ENCODE measurements at places on chromosomes 2 and 18. TPM values are rescaled to one million over a fixed set of nuclear protein-coding genes. Genes with fewer than 3 reads are reported as not detected.

- DNase-seq: no peak
Observed at GRCh38 chr2:187689372-187689771, 135.1 kb upstream of the TFPI start.

DNA sequence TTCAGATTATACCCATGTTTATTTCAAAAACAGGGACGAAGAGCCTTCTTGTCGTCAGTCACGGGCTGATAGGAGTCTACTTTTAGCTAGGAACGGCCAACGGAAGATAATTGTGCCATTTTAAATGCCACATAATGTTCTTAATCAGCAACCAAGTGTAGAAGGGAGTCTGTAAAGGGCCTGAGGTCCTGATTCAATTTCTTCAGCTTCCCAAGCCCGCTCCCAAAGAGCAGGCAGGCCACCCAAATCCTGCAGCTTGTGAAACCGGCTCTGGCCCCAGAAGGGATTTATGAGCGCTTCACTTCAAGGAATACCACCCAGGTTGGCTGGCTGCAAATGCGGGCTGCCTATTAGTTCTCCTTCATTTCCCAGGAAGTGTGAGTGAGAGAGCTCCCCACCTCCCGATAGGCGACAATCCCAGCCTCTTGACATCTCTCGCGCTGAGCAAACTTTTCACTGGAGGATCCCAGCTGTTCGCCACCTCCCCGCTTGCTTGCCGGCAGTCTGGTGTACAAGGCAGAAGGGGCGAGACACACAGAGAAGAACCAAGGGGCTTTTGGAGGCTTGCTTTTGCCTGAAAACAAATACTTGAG lies 272.9 kb downstream of the CDH20 start:
- DNase-seq: no peak

DNA sequence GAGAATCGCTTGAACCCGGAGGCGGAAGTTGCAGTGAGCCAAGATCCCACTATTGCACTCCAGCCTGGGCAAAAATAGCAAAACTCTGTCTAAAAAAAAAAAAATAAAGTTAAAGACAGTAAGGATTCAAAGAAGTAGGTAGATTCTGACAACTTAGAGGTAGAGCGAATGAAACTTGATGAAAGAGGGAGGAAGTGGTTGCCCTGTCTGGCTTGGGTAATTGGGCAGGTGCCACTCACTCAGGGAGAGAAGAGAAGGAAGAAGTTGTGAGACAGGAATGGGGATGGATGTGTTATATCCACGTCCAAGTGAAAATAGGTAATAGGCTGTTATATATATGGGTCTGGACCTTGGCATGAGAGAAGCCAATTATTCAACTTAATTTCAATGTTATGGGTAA lies 26.3 kb downstream of the NDC80 start:
- DNase-seq: no peak

The MATN3 gene
- 0.11 TPM for total RNA-seq

The FIGLA gene
- total RNA-seq: not detected

The CD8A gene
- total RNA-seq: 0.62 TPM

GRCh38 chr2:65096948-65097347 lies 33.0 kb downstream of the RAB1A start:
- no peak for DNase-seq

The IGFBP5 gene
- 191 TPM for total RNA-seq

The NXPH2 gene
- not detected for total RNA-seq

- no peak for DNase-seq
Observed at GRCh38 chr2:119028327-119029174, 86.6 kb downstream of the MARCO start.

- DNase-seq: no peak
Observed at GRCh38 chr2:196383799-196384198, 212.4 kb upstream of the STK17B start.

The IMPA2 gene
- 19.9 TPM for total RNA-seq

The COL4A3 gene
- total RNA-seq: 1.6 TPM

GRCh38 chr2:127235082-127235702 lies 15.1 kb upstream of the CYP27C1 start:
- no peak for DNase-seq

DNA sequence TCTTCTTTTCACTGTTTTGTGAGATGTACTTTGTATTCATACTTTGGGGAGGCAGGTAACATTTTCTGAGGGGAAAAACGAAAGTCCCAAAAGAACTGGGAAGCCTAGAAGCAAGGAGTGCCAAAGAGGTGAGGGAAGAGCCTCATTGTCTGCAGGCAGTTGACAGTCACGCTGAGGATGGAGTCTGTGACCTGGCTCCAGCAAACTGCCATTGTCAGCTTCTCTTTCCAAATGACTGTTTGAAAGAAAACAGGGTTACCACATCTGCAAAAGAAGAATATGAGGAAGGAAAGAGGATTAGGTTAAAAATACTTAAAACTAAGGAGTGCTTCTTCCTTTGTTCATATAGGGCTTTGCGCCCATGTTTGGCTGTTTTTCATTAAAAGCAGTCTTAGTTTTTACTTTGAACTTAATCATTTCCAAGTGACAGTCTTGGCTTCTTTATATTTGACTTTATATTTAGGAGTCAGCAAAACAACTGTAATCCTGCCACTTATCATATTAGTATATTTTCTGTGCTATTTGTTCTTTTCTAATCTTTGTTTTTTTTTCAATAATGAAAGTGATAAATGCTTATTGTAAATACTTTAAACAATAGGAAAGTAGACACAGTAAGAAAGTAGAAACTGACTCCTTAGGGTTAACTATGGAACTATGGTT lies 35.0 kb downstream of the CERS6 start:
- DNase-seq: no peak

The RGPD4 gene
- total RNA-seq: 0.19 TPM

The FEV gene
- total RNA-seq: not detected

GRCh38 chr2:97701851-97702465 lies 11.4 kb upstream of the ZAP70 start:
- no peak for DNase-seq

- peak; percentile 55 for DNase-seq
Observed at GRCh38 chr18:13239171-13239956, 20.8 kb downstream of the LDLRAD4 start.

- no peak for DNase-seq
Observed at GRCh38 chr2:152336119-152336853, 1.3 kb downstream of the FMNL2 start.

DNA sequence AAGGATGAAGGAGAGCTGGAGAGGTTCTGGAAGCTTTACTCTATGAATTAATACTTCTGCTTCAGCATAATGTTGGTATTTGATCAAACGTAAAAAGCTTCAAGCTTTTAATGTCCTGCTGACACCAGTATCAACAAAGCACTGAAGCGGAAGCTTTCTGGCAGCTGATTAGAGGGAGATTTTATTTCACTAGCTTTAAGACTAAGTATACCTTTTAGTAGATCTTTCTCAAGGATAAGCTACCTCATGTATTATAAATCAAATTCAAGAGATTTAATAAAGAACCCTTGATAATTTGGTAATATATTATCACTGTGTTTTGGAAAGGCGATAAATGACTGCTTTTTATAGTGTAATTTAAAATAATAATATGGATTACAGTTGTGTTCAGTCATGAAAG lies 128.0 kb upstream of the CD302 start:
- no peak for DNase-seq

GRCh38 chr2:177869912-177870311 lies 202.7 kb downstream of the PDE11A start:
- no peak for DNase-seq

DNA sequence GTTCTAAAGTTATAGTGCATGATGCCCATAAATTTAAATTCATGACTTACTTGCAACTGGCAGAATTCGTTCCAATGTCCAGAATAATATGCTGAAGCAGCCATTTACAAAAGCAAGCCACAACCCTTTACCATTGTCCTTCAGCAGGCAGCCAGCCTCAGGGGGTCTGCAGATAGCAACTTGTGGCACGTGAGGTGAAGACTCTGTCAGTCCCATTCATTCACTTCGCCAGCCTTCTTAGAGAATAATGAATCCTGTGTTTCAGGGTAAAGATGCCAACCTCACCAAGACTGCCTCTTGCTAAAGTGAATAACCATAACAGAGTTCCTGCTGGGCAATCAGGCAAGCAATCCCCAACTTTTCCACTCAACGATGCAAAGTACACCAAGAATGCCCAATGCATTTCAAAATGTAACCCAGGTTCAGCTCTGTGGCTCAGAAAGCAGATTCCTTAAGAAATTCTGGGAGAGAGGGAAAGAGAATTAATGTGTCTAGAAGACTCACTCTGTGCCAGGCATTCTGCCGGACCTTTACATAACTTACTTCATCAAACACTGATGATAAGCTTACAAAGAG lies 315.4 kb downstream of the NCKAP5 start:
- DNase-seq: no peak

The CHAC2 gene
- 1.4 TPM for total RNA-seq

The WDR35 gene
- total RNA-seq: 5.1 TPM

The NEURL3 gene
- not detected for total RNA-seq

GRCh38 chr18:50629148-50629631 lies 69.3 kb downstream of the MAPK4 start:
- peak; percentile 50 for DNase-seq

- DNase-seq: no peak
Observed at GRCh38 chr2:216160786-216161185, 51.6 kb downstream of the XRCC5 start.
